ENCODE measurements at places on chromosomes 7 and 10.

DNA sequence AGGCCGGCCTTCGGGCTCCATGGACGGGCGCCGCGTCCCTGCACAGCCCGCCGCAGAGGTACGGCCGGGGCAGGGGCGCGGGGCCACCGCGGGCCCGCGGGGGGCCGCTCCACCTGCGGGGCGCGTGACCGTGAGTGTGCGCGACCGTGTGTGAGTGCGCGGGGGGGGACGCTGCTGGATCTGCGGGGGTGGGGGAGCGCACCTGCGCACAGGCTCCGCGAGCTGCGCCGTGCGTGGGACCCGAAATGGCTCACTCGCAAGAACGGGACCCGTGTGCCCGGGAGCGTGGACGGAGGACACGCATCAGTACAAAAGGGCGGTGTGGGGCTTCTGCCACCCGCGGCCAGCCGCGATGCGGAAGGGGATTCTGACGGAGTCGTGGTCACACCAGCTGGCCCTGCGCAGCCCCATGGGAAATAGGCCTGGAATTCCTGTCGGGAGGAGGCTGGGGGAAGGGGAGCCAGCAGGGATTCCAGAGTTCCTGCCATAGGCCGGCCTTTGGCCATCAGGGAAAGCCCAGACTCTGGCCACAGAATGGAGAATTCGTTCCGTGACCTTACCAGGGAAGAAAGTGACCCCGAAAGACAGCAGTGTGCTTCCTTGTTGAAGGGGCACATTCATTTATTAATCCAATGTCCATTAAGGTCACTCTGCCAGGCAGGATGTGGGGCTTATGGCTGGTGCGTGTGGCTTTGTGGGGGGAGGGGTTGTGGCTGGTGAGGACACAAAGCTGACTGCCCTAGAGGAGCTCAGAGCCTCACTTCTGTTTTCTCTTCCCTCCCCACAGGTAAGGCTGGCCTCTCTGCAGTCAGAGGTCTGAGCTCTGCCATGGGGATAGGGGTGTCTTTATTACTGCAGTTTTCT lies 494 bp downstream of the REPIN1 start:
- peak; percentile 64 for DNase-seq

DNA sequence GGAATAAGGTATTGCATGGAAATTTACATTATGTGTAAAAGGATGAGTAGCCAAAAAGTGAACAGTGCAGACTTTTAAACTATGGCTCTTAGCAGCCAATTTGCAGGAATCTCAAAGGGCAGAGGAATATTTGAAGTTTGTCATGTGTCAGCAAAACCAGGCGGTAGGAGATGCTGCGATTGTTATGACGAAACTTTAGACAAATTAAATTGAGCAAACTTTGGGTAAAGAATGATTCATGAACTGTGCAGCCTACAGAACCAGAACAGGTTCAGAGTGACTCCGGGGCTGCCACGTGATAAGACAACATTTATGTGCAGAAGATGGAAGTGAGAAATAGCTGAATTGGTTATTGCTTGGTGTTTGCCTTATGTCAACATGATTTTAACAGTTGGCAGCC lies 39.2 kb upstream of the CCDC6 start:
- DNase-seq = no peak

DNA sequence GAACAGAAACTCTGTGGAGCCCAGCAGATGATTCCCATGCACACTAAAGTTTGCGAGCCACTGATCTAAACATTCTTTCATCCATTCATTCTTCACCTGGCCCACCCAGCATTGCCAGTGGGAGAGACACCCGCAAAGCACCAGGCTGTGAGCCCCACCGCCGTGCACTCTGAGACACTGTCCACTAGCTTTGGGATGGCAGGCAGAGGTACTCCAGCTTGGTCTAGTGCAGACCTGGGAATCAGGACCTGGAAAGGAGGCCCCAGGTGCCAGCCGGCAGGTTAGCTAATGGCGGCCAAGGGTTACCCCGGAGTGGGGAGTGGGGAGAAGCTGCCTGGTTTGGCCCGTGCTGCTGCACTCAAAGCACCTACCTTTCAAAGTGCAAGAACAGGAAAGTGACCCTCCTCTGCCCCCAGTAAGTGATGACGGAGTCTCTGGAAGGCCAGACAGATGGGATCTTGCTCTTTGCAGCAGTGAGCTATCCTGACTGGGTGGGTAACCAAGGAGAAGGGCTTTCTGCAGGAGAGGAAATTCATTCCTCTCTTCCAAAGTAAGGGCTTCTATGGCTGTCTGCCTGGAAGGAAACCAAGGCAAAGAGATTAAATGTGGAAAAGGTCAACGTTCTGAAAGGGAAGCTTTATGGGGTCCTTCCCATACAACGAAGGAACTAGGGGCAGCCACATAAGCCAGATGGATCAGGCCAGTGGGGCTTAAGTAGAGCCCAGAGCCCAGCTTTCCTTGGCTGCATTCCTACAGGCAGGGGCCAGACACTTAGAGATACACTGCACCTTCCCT lies 74.2 kb upstream of the LRRC4 start:
- DNase-seq = no peak

DNA sequence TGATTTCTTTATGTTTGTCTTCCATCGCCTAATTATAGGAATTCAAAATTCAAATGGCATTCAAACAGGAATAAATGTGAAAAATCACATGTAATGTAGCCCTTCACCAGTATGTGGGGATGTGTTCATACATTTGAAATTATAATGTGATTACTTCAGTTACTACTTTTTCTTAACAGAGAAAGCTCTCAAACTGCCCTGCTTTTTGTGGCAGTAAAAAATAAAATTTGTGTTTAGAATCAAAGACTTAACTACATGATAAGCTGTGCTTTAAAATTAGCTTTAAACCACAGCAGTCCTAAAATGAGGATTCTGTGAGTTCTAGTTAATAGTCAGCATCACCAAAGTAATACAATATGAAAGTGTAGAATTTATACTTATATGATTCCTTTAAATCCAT lies 7.8 kb upstream of the HERC4 start:
- no peak for DNase-seq

GRCh38 chr7:42883950-42884349 lies 27.9 kb downstream of the C7orf25 start:
- DNase-seq = no peak

GRCh38 chr7:47034180-47034579 lies 547.7 kb downstream of the TNS3 start:
- DNase-seq = no peak

- no peak for DNase-seq
Measured at GRCh38 chr7:412313-412710, 107.3 kb downstream of the PDGFA start.

- DNase-seq = no peak
Measured at GRCh38 chr7:140888087-140888486, 36.6 kb downstream of the BRAF start.
